ENCODE measurements at places on chromosomes 12 and 14. TPM values are rescaled to one million over a fixed set of nuclear protein-coding genes. Genes with fewer than 3 reads are reported as not detected.

GRCh38 chr12:21341769-21342168 lies 7.1 kb upstream of the SLCO1A2 start:
- DNase-seq, result no peak
- H3K27ac ChIP-seq, result no peak overlapping the region
- no peaks in the 10 kb centered on the region for H3K36me3 ChIP-seq
- no peaks in the 10 kb centered on the region for H3K4me1 ChIP-seq
- H3K27me3 ChIP-seq, result no peaks in the 10 kb centered on the region

DNA sequence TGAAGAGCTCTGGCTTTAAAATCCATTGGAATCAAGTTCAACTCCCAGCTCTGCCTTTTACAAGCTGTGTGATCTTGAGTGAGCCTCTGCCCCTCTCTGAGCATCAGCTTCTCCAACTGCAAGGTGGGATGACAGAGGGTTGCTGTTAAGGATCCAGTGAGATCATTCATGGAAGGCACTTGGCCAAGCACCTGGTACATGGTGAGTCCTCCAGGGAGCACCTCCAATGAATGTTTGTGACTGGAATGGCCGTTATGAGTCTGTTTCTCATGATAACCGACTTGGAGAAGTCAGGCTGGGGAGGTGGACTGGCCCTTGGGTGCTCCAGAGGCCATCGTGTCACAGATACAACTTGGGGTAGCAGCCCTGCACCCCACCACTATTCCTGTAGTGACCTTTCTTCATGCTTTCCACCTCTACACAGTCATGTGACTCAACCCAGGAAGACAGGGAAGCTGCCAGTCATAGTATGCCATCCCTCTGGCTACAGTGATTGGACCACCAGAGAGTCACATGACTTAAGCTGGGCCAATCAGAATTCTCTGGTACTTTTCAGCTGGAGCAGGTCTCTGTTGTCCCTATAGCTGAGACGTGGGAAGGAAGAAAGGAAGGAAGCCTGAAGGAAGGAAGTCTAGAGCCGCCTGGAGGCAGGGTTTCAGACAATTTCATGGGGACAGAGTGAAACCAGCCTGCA lies 146.5 kb upstream of the MYL2 start:
- no peak overlapping the region for H3K27ac ChIP-seq
- no peaks in the 10 kb centered on the region for H3K36me3 ChIP-seq
- no peaks in the 10 kb centered on the region for H3K27me3 ChIP-seq
- no peak for DNase-seq

DNA sequence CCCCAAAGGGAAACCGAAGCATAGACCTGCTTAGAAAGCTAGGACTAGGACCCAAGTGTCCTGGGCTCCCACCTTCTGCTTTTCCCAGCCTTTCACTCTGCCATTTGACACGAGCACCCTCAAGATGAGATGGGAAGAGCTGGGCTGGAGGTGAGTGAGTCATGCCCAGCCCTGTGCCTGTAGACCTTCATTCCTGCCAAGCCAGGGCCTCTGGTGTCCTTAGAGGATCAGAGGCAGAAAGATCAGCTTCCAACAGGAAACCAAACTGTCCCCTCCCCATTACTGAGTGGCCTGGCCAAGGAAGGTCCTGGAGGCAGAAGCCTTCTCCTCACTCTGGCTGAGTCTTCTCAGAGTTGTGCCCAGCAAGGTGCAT lies 3.5 kb downstream of the TMEM63C start:
- no peak overlapping the region for H3K27ac ChIP-seq
- H3K36me3 ChIP-seq, result no peaks in the 10 kb centered on the region
- H3K4me3 ChIP-seq, result no peak overlapping the region
- peaks cover 3% of the 10 kb centered on the region for H3K27me3 ChIP-seq

The PRPH gene
- not detected for total RNA-seq

The MED6 gene
- 62.3 TPM for total RNA-seq

Measured in CD8-positive, alpha-beta memory T cell (primary cell).